Mesothelial cell of epicardium (in vitro differentiated cells): ENCODE measurements at places on chromosomes 4 and X. TPM values are rescaled to one million over a fixed set of nuclear protein-coding genes. Genes with fewer than 3 reads are reported as not detected.
A peak's percentile ranks its signal among the peaks of the same experiment; 100 is the strongest.

GRCh38 chrX:15087747-15088146 is 182.1 kb downstream of the ASB9 start:
- DNase-seq: no peak

- no peak for DNase-seq
These were observed 263.5 kb upstream of the DKK2 start for GRCh38 chr4:107299646-107300045.

DNA sequence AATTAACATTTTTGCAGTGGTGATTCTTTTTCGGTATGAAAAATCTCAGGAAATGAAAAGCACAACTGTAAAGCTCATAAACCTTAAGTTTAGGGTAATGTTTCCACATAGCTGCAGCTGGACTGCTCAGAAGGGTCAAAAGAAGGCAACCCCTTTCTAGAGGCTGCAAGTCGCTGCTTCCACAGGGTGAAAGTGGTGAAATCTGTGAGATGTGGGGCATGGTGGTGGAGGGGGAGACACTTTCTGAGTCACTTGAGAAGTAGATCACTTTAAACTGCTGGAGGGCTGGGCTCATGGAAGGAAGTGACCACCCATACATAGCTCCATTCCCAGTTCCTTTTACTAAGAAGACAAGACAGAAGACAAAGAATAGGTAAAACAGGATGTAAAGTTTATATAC is 8.7 kb downstream of the SFRP2 start:
- no peak for DNase-seq

DNA sequence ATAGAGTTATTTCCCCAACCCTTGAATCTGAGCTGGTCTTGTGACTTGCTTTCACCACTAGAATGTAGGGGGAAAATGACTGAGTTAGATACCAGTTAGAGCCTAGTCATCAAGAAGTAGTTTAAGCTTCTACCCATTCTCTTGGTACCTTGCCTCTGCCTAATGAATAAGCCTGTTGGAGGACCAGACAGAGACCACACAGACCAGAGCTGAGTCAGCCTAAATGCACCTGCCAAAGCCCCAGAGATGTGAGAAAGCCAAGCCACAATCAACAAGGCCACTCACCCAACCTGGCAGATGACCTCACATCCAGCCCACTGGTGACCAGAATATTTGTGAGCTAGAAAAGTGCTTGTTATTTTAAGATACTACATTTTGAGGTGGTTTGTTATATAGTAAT is 85.2 kb upstream of the DCLK2 start:
- no peak for DNase-seq

DNA sequence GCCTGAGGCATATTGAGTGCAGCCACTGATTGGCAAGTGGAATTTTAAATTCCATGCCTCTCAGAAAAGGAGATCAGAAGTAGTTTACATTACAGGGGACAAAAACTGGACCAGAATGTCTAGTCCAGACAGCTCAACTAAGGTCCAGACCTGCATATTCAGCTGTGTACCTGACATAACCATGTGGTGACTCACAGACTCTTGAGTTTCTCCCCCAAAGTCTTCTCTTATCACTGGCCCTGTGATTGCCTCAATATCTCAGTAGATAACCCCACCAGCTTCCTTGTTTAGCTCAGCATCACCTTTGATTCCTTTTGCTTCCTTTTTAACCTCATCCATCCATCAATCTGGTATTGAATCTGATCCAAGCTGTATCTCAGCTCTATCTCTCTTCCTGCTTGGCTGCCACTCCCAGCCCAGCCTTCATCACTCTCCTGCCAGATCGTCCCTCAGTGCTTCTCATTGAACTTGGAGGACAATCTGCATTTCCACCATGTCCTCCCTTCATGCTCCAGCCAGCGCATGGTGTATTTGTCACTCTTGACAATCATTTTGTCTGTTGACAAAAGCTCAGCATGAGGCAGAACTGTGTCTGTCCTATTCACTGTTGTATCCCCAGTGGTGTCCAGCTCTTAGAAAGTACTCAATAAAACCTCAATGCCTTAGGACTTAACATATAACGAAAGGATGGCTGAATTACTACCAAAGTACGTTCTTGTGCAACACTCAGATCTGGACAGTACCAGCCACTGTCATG is 27.8 kb upstream of the SLC2A9 start:
- DNase-seq: no peak

Gene RASL11B
- total RNA-seq: 22.7 to 26.1 TPM (median 24.7 TPM) in 3 replicates

Gene C4orf50
- 0.02 to 0.04 TPM in 2 of 3 replicates, not detected in the other for total RNA-seq

Gene GRIA3
- 1.9 to 2.8 TPM (median 2.3 TPM) in 3 replicates for total RNA-seq

DNA sequence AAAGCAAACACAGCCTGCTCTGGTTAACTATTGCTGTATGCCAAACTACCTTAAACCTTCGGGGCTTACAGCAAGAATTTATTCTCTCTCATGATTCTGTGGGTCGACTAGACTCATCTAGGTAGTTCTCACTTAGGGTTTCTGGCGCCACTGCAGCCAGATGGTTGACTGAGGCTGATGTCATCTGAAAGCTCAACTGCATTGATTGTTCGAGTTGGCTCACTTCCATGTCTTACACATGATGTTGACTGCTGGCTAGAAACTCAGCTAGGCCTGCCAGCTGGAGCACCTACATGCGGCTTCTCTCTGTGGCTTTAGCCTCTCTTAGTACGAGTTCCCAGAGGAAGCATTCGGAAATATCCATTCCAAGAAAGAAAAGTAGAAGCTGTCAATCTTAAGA is 103.2 kb downstream of the SRPX start:
- no peak for DNase-seq

- DNase-seq: no peak
These were observed 1.6 kb downstream of the CLOCK start for GRCh38 chr4:55545151-55545550.

- no peak for DNase-seq
These were observed 106.1 kb downstream of the UCHL1 start for GRCh38 chr4:41362621-41363383.

- DNase-seq: peak; percentile 63
These were observed at the start of gene NDST3 for GRCh38 chr4:118034053-118034785. TSS of gene NDST3 (plus strand) at chr4:118034486. CDS start at chr4:118053911, 19,425 bp downstream.

- no peak for DNase-seq
These were observed 2.3 kb downstream of the SPATA4 start for GRCh38 chr4:176193126-176193525.

DNA sequence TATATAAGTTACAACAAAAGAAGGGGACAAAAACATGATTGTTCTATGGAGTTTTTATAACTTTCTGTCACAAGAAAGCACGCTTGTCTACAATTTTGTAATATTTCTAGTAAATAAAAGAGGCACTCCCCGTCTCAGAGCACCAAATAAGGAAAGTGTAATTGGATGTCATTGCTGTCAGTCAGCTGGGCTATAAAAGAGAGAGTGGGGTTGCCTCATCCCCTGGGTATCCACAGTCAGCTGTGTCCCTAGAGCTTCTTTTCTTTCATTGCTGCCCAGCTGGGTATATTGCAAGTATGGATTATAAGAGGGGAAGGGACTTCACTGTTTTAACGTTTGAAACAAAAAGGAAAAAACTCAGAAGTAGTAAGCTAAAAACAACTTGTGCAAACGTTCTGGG is 61.3 kb downstream of the NPNT start:
- DNase-seq: no peak

DNA sequence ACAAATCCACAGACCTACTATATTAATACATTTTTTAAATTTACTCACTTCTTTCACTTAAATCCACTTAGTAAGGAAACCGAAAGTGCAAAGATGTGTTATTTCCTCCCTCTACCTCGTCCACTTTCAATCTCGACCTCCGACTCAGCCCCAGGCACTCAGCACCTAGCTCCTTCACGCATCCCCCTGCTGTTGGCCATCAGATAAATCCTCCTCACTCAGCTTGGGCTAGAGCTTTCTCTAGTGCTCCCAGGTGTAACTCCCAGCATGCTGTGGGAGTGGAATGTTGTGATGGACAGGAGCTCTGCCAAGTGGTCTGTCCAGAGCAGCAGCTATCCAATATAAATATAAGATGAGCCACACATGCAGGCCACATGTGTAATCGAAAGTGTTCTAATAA is 26.7 kb upstream of the TEC start:
- DNase-seq: no peak

DNA sequence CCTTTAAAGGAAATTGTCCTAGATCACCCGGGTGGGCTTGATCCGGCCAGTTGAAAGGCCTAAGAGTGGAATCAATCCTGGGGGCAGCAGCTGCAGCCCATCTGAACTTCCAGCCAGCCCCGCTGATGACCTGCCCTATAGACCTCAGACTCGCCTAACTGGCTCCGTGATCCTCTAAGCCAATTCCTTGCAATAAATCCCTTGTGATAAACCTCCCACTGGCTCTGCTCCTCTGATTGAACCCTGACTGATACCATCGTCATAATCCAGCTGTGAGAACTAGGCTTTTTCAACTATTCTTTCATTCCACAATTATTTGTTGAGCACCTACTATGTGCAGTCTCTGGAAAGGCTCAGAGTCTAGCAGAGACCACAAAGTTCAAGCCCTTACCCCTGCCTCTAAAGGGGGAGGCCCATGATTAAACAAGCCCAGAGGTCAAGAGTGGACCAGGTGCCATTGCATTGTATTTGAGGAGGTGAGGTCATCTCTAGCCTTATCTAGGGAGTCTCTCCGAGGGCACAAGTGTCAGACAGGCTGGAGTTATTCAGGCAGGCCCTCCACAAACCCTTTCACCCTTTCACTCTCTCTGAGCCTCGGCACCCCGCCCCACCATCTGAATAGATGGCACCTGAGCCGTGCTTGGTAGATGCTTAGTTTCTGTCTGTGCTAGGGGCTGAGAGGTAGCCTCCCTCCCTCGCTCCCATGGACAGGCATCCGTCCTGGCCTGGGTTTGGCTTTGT is 20.5 kb upstream of the GPR78 start:
- DNase-seq: no peak

DNA sequence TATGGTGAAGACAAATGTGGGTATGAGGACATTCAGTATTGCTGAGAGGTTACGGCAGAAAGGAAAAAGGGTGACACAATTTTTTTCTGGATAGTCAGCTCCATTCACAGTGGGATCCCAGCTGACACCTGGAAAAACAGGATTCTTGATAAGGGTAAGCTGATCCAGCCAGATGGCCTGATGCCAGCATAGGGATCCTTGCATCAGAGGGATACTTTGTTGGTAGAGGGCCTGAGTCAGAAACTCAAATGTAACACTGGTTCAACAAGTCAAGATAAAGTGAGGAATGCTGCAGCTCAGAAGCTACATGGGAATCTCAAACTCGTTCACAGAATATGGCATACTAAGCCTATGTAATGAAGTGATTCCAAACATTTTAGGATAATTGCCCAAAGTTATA is 726.7 kb downstream of the C4orf33 start:
- no peak for DNase-seq

Gene BCLAF3
- 16.4 to 17.3 TPM (median 16.9 TPM) in 3 replicates for total RNA-seq

GRCh38 chr4:2837110-2837903 is 6.3 kb upstream of the ADD1 start:
- DNase-seq: no peak

- DNase-seq: no peak
These were observed 41.5 kb downstream of the ING2 start for GRCh38 chr4:183546376-183546775.

Gene FGD1
- total RNA-seq: 38.4 to 39.9 TPM (median 39.1 TPM) in 3 replicates

Gene PPARGC1A
- total RNA-seq: 3.1 to 3.7 TPM (median 3.4 TPM) in 3 replicates

DNA sequence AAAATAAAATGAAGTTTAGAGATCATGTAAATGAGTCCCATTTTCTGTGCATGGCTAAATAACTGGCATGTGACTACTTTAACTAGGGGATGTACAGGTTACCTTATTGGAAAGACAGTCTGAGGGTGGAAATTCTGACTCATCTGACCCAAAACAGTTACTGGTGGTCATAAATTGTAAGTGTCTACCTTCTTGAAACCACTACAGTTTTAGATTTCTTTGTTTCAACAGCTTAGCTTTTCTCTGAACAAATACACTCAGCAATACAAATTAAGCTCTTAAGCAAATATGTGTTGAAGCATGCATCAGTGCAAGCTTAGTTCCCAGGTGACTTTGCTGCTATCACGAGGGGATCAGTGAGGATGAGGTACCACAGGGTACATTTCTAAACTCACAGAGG is 60.7 kb upstream of the PGM2 start:
- no peak for DNase-seq

GRCh38 chr4:163591614-163592020 is 97.1 kb downstream of the TMA16 start:
- DNase-seq: no peak

GRCh38 chrX:13985697-13986435 is 43.8 kb downstream of the GEMIN8 start:
- DNase-seq: no peak

GRCh38 chrX:10631416-10632145 is 11.2 kb upstream of the MID1 start:
- no peak for DNase-seq

DNA sequence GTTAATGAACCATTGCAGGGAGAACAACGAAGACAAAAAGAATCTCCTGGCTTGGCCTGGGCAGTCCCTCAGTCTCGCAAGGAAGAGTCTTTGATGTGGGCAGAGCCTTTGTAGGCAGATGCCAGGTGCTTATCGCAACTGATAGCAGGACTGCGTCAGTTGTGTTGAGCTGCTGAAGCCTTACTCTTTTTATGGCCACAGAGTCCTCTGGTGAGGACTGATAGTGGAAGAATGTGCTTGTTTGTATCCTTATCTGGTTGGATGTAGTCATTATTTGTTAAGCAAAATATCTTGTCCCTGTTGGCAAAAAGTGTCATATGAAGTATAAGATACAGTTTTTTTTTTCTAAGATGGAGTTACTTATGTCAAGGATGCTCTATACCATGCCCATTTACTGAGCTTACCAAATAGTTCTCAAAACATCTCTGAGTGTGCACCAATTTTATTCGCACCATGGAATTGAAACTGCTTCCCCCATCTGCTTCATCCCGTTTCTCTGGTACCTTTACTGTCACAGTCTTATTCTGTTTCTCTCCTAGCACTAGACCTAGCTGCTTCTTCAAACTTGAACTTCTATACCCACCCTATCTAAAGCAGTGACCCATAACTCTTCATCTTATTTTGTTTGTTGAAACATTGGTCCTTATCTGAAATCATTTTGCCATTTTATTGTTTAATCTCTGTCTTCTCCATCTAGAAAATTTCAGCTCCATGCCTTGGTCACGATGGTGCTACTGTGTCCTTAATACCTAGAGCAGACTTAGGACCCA is 47.0 kb upstream of the SPRY1 start:
- DNase-seq: no peak

Gene TMEM35A
- 6.2 to 6.8 TPM (median 6.7 TPM) in 3 replicates for total RNA-seq

GRCh38 chr4:2859514-2859913 is 15.9 kb downstream of the ADD1 start:
- no peak for DNase-seq

Gene IL3RA
- 0.16 to 0.20 TPM in 2 of 3 replicates, not detected in the other for total RNA-seq

GRCh38 chr4:106629268-106629625 is 260.7 kb upstream of the GIMD1 start:
- DNase-seq: no peak

- no peak for DNase-seq
These were observed 55.1 kb upstream of the PGAM4 start for GRCh38 chrX:78024349-78025059.

- DNase-seq: no peak
These were observed 31.4 kb downstream of the HOPX start for GRCh38 chr4:56649445-56650261.

GRCh38 chr4:26490111-26490959 is at the start of gene CCKAR:
TSS of gene CCKAR (minus strand) at chr4:26490484. CDS start at chr4:26490267, 217 bp downstream.
- DNase-seq: no peak

Gene TXLNG
- total RNA-seq: 24.4 to 25.4 TPM (median 24.7 TPM) in 3 replicates

GRCh38 chr4:26088433-26088928 is 174.5 kb downstream of the SMIM20 start:
- DNase-seq: no peak
